ENCODE measurements at places on chromosomes 1 and 21. TPM values are rescaled to one million over a fixed set of nuclear protein-coding genes. Genes with fewer than 3 reads are reported as not detected.

DNA sequence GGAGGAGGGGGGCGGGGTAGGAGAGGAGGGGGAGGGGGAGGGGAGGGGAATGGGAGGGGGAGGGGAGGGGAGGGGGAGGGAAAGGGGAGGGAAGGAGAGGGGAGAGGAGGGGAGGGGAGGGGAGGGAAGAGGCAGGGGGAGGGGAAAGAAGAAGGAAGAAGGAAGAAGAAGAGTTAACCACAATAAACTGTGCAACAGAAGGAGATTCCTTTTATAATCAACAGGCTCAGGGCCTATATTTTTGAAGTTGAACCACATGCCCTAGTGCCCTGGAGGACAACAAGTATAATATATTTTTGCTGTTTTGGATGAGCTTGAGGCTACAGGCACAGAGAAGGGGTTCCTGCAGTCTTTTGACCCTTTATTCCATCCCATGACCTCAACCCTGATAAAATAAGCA, 228.2 kb upstream of the IRF2BP2 start:
- no peaks in the 10 kb centered on the region for H3K27me3 ChIP-seq
- H3K27ac ChIP-seq = no peak overlapping the region
- H3K4me1 ChIP-seq = peaks cover 30% of the 10 kb centered on the region
- DNase-seq = no peak
- no peaks in the 10 kb centered on the region for H3K36me3 ChIP-seq

DNA sequence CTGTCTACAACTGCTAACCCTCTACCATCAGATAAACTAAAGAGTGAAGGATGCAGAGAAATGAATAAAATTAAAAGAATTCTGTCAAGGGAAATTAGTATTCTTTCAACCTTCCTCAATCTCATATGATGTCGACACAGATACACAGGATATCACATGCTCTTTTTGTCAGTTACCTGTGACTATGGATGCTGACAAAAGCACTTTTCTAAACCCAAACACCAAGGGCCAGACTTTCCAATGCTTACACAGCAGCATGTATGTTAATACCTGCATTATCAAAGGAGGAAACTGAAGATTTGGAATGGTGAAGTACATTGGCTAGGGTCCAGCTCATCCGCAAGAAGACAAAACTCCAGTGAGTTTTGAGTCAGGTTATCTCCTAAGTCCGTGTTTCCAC, 294.0 kb downstream of the SMYD3 start:
- H3K4me3 ChIP-seq = no peak overlapping the region
- H3K27me3 ChIP-seq = no peaks in the 10 kb centered on the region
- H3K4me1 ChIP-seq = peaks cover 17% of the 10 kb centered on the region
- H3K27ac ChIP-seq = no peak overlapping the region

DNA sequence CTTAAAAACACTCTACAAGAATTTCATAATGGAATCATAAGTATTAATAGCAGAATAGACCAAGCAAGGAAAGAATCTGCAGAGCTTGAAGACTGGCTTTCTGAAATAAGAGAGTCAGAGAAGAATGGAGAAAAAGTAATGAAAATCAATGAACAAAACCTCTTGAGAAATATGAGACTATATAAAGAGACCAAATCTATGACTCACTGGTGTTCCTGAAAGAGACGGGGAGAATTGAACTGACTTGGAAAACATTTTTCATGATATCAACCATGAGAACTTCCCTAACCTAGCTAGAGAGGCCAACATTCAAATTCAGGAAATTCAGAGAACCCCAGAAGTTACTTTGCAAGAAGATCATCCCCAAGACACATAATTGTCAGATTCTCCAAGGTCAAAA, 85.6 kb downstream of the GDAP2 start:
- H3K4me3 ChIP-seq = no peak overlapping the region
- no peaks in the 10 kb centered on the region for H3K27me3 ChIP-seq
- H3K36me3 ChIP-seq = no peaks in the 10 kb centered on the region
- DNase-seq = no peak
- peaks cover 10% of the 10 kb centered on the region for H3K4me1 ChIP-seq
- H3K27ac ChIP-seq = no peak overlapping the region

GRCh38 chr1:174700775-174701174, 253.0 kb downstream of the GPR52 start:
- no peak overlapping the region for H3K27ac ChIP-seq
- DNase-seq = no peak
- no peak overlapping the region for H3K4me3 ChIP-seq
- no peaks in the 10 kb centered on the region for H3K36me3 ChIP-seq
- H3K4me1 ChIP-seq = no peaks in the 10 kb centered on the region

PCSK9 gene
- total RNA-seq = 6.5 TPM

All from osteoblast (primary cell).